ENCODE measurements at places on chromosomes 16 and 17.
A peak's percentile ranks its signal among the peaks of the same experiment; 100 is the strongest.

DNA sequence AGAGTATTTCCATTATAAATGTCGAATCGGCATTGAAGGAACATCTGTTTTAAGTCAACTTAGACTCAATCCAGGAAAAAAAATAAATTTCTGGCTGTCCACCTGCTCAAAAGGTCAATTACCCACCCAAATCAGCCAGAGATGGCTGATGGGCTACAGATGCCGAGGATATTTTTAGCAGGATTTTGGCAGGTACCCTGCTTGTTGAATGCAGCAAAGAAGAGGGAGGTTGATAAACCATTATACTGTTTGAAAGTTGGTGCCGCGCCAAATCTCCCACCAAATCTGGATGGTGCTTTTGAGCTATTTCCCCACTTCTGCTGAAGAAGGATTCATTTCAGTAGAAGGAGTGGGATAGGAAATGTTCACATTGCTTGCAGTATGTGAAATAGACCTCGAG, 537.7 kb downstream of the MAF start:
- no peak for DNase-seq

GRCh38 chr16:88345031-88345720, 37.6 kb upstream of the ZNF469 start:
- DNase-seq, result no peak

DNA sequence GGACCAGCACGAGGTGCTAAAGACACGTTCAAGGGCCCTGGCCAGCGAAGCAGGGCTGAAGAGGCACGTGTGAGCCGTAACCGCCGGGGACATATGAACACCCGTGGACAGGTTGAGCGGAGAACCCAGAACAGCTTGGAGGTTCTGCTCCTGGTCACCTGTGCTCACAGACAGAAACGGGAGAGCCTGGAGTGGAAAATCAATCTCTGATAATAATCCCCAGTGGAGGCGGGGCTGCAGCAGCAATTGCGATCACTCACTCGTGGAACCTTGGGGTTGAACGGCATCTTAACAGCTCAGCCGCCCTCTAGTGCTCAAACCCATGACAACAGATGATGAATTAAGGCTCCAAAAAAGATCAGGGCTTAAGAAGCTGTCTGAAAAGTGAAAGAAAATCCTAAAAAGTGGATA, 25.6 kb downstream of the WIPI1 start:
- peak; percentile 59 for DNase-seq

- DNase-seq, result peak; percentile 22
These were observed 1.5 kb downstream of the HAPSTR1 start for GRCh38 chr16:9092978-9093344.

DNA sequence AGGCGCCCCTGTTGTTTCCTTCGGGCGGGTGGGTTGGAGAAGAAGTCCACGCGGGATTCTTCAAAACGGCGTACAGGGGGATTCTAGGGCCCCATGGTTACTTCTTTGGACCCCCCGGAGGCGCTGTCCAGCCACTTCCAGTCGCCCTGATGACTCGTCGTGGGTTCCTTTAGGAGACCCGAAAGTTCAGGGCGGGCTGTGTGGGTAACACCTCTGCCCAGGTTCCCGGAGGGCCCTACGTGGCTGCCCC, 716 bp upstream of the HIC1 start:
- no peak for DNase-seq
